ENCODE measurements at places on chromosomes 5 and 9. TPM values are rescaled to one million over a fixed set of nuclear protein-coding genes. Genes with fewer than 3 reads are reported as not detected.

- no peaks in the 10 kb centered on the region for H3K36me3 ChIP-seq
- no peak overlapping the region for H3K27ac ChIP-seq
- H3K27me3 ChIP-seq, result no peaks in the 10 kb centered on the region
- DNase-seq, result no peak
- H3K4me1 ChIP-seq, result no peaks in the 10 kb centered on the region
Observed at GRCh38 chr5:1035421-1036405, 27.1 kb downstream of the NKD2 start.

DNA sequence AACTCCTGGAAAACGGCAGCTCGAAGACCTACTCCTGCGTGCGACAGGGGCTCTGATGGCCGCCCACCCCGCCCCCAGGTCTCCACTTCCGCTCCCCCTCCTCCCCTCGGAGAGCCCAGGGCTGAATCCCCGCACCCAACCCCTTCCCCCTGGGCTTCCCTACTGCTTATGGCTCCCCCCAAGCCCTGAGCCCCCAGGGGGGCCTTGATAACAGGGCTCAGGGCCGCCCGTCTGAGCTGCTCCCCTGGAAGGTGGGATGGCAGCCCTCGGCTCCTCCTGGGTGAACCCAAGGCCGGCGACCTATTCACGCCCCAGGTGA is 30.4 kb downstream of the GLT6D1 start:
- H3K27ac ChIP-seq, result no peak overlapping the region
- H3K27me3 ChIP-seq, result no peaks in the 10 kb centered on the region
- H3K36me3 ChIP-seq, result no peaks in the 10 kb centered on the region
- no peak for DNase-seq

GRCh38 chr9:110093417-110093816 is 114.5 kb downstream of the C9orf152 start:
- H3K27ac ChIP-seq, result no peak overlapping the region
- no peak overlapping the region for H3K4me3 ChIP-seq
- no peak for DNase-seq

DNA sequence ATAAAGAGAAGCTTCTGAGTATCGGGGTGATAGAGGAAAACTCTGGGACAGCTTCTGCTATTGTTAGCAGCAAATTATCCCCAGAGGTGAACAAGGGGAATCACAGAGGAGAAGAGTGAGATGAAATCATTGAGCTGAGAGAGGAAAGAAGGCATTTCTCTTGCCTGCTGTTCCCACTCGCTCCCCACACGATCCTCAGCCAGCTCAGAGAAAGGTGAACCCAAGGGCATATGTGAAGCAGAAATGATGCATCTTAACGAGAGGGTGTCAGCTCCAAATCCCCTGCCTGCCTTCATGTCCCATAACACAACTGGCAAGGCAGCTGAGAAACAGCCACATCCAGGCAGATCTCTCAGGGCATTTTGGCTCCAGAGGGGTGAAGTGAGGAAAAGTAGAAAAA is 111.6 kb downstream of the BRINP1 start:
- DNase-seq, result no peak
- no peaks in the 10 kb centered on the region for H3K4me1 ChIP-seq
- H3K27me3 ChIP-seq, result no peaks in the 10 kb centered on the region
- H3K4me3 ChIP-seq, result no peak overlapping the region
- H3K27ac ChIP-seq, result no peak overlapping the region
- H3K36me3 ChIP-seq, result no peaks in the 10 kb centered on the region

- no peaks in the 10 kb centered on the region for H3K36me3 ChIP-seq
- H3K27me3 ChIP-seq, result no peaks in the 10 kb centered on the region
- H3K4me1 ChIP-seq, result no peaks in the 10 kb centered on the region
- H3K4me3 ChIP-seq, result no peak overlapping the region
- H3K27ac ChIP-seq, result no peak overlapping the region
Observed at GRCh38 chr9:82128011-82128696, 139.6 kb downstream of the SPATA31D1 start.

Gene ACSL6
- 0.56 TPM for total RNA-seq

GRCh38 chr5:170306381-170306831 is 8.8 kb upstream of the LCP2 start:
- H3K4me3 ChIP-seq, result no peak overlapping the region
- peak; percentile 54 for DNase-seq
- H3K27ac ChIP-seq, result peak overlapping the region; percentile 22
- peaks cover 38% of the 10 kb centered on the region for H3K4me1 ChIP-seq
- H3K27me3 ChIP-seq, result no peaks in the 10 kb centered on the region
- no peaks in the 10 kb centered on the region for H3K36me3 ChIP-seq

GRCh38 chr9:129664746-129665388 is 580 bp upstream of the PRRX2 start:
- H3K4me3 ChIP-seq, result peak overlapping the region; percentile 27
- H3K36me3 ChIP-seq, result no peaks in the 10 kb centered on the region
- DNase-seq, result no peak
- H3K4me1 ChIP-seq, result no peaks in the 10 kb centered on the region
- peaks cover 28% of the 10 kb centered on the region for H3K27me3 ChIP-seq

GRCh38 chr9:91328186-91328585 is 33.5 kb downstream of the AUH start:
- H3K4me3 ChIP-seq, result no peak overlapping the region
- no peak overlapping the region for H3K27ac ChIP-seq
- H3K4me1 ChIP-seq, result peaks cover 2% of the 10 kb centered on the region
- H3K36me3 ChIP-seq, result peaks cover 6% of the 10 kb centered on the region
- no peaks in the 10 kb centered on the region for H3K27me3 ChIP-seq

Gene AOPEP
- total RNA-seq, result 88.7 TPM

DNA sequence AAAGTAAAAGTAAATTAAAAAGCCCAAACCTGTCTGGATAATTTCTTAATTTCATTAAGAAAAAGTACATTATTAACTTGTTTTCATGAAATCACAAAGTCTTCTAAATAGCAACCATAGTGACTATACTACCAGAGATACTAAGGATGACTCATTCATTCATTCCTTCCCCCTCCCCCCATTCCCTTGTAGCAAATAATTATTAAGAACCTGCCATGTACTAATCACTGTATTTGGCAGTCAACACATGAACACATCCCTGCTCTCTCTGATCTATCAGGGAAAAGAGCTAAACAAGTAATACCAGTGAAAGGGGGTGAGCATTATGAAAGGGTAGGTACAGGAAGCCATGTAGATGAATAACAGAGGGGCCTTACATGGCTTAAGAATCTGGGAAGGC is 203.9 kb downstream of the CWC27 start:
- peaks cover 4% of the 10 kb centered on the region for H3K4me1 ChIP-seq
- DNase-seq, result peak; percentile 12
- H3K27ac ChIP-seq, result no peak overlapping the region
- H3K36me3 ChIP-seq, result no peaks in the 10 kb centered on the region
- no peaks in the 10 kb centered on the region for H3K27me3 ChIP-seq

GRCh38 chr5:158058208-158059120 is 199.5 kb upstream of the CLINT1 start:
- H3K4me1 ChIP-seq, result no peaks in the 10 kb centered on the region
- no peak overlapping the region for H3K4me3 ChIP-seq
- H3K36me3 ChIP-seq, result no peaks in the 10 kb centered on the region
- no peak overlapping the region for H3K27ac ChIP-seq
- DNase-seq, result no peak
- no peaks in the 10 kb centered on the region for H3K27me3 ChIP-seq

Gene PLAC8L1
- total RNA-seq, result not detected

GRCh38 chr5:35745660-35746059 is 111.0 kb upstream of the IL7R start:
- H3K36me3 ChIP-seq, result no peaks in the 10 kb centered on the region
- no peak overlapping the region for H3K4me3 ChIP-seq
- H3K27me3 ChIP-seq, result no peaks in the 10 kb centered on the region
- no peak overlapping the region for H3K27ac ChIP-seq

Gene LOX
- 4.6 TPM for total RNA-seq

Gene C9orf50
- total RNA-seq, result 1.8 TPM

Gene ADCY2
- 2.2 TPM for total RNA-seq

GRCh38 chr5:149037817-149038216 is 25.0 kb downstream of the SH3TC2 start:
- H3K4me3 ChIP-seq, result no peak overlapping the region
- H3K27ac ChIP-seq, result no peak overlapping the region
- no peaks in the 10 kb centered on the region for H3K4me1 ChIP-seq
- no peaks in the 10 kb centered on the region for H3K36me3 ChIP-seq

DNA sequence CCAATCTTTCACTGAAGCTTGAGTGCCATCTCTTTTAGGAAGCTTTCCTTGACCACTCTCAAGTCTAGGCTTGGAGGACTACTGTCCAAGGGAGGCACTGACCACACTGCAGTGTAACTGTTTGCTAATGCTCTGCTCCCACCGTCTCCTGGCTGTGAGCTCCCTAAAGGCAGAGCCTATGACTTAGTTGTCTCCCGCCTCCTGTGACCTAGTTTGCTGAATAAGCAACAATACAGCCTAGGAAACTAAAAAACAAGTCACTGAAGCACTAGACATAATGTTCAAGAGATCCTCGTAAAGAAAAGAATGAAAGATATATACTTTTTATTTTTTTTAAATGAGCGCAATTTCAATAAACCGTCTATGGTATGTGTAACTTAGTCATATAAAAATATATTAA is 31.4 kb downstream of the LIX1 start:
- H3K27me3 ChIP-seq, result no peaks in the 10 kb centered on the region
- H3K27ac ChIP-seq, result peak overlapping the region; percentile 87
- H3K4me3 ChIP-seq, result no peak overlapping the region
- H3K4me1 ChIP-seq, result peaks cover 67% of the 10 kb centered on the region
- DNase-seq, result no peak

GRCh38 chr5:54874337-54875021 is 110.9 kb downstream of the ESM1 start:
- H3K27me3 ChIP-seq, result no peaks in the 10 kb centered on the region
- no peaks in the 10 kb centered on the region for H3K4me1 ChIP-seq
- no peak for DNase-seq
- H3K36me3 ChIP-seq, result no peaks in the 10 kb centered on the region

- peaks cover 41% of the 10 kb centered on the region for H3K4me1 ChIP-seq
- no peak overlapping the region for H3K4me3 ChIP-seq
- peak; percentile 69 for DNase-seq
Observed at GRCh38 chr5:126921241-126922091, 108.9 kb downstream of the MARCHF3 start.

GRCh38 chr9:36450110-36450732 is 50.2 kb upstream of the RNF38 start:
- no peaks in the 10 kb centered on the region for H3K27me3 ChIP-seq
- H3K4me1 ChIP-seq, result peaks cover 21% of the 10 kb centered on the region
- DNase-seq, result peak; percentile 66

- no peak overlapping the region for H3K4me3 ChIP-seq
- H3K36me3 ChIP-seq, result no peaks in the 10 kb centered on the region
- H3K27me3 ChIP-seq, result no peaks in the 10 kb centered on the region
Observed at GRCh38 chr5:167629634-167630033, 661.8 kb upstream of the WWC1 start.

- H3K4me3 ChIP-seq, result no peak overlapping the region
- no peak for DNase-seq
- H3K36me3 ChIP-seq, result no peaks in the 10 kb centered on the region
- no peaks in the 10 kb centered on the region for H3K4me1 ChIP-seq
Observed at GRCh38 chr9:86856259-86856658, 91.0 kb downstream of the GAS1 start.

- H3K4me3 ChIP-seq, result no peak overlapping the region
- H3K27me3 ChIP-seq, result no peaks in the 10 kb centered on the region
- H3K4me1 ChIP-seq, result no peaks in the 10 kb centered on the region
- no peak for DNase-seq
Observed at GRCh38 chr5:178931846-178932760, 8.9 kb upstream of the ZNF454 start.

- H3K4me3 ChIP-seq, result no peak overlapping the region
- H3K36me3 ChIP-seq, result no peaks in the 10 kb centered on the region
- no peak for DNase-seq
- H3K27me3 ChIP-seq, result no peaks in the 10 kb centered on the region
- no peak overlapping the region for H3K27ac ChIP-seq
- H3K4me1 ChIP-seq, result no peaks in the 10 kb centered on the region
Observed at GRCh38 chr5:7372399-7372798, 23.5 kb upstream of the ADCY2 start.

- H3K4me3 ChIP-seq, result no peak overlapping the region
- no peak for DNase-seq
- H3K27me3 ChIP-seq, result no peaks in the 10 kb centered on the region
- no peak overlapping the region for H3K27ac ChIP-seq
- no peaks in the 10 kb centered on the region for H3K36me3 ChIP-seq
Observed at GRCh38 chr5:79831381-79832309, 142.0 kb downstream of the CMYA5 start.

Gene GRXCR2
- not detected for total RNA-seq

DNA sequence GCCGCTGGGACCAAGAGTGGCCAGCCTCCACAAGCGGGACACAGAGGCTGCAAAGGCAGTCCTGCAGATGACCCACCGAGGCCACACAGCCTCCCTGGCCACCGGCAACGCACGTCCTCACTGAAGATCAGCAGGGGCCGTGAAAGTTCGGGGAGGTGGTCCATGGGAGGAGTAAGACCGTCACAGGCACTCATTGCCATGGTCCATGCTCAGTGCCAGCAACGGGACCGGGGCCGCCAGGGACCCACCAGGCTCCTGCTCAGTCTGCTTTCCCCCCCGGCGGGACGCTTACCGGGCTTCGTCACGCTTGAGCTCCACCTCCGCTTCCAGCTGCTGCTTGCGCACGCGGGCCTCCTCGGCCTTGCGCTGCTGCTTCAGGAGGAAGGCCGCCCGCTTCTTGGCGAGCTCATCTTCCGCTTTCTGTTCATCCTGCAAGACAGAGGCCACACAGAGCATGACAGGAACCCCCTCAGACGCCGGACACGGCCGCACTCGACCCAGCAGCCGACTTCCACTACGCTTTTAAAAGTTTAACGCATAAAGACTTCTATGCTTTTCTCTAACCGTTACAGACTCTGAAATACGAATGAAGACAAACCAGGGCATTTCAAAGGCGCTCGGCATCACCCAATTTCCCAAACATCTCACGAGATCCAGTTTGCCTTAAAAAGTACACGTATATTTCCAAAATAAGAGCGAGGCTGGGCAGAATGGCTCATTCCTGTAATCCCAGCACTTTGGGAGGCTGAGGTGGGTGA is 88.4 kb downstream of the CAMSAP1 start:
- no peaks in the 10 kb centered on the region for H3K4me1 ChIP-seq
- no peak overlapping the region for H3K4me3 ChIP-seq
- peaks cover 75% of the 10 kb centered on the region for H3K36me3 ChIP-seq
- no peaks in the 10 kb centered on the region for H3K27me3 ChIP-seq

DNA sequence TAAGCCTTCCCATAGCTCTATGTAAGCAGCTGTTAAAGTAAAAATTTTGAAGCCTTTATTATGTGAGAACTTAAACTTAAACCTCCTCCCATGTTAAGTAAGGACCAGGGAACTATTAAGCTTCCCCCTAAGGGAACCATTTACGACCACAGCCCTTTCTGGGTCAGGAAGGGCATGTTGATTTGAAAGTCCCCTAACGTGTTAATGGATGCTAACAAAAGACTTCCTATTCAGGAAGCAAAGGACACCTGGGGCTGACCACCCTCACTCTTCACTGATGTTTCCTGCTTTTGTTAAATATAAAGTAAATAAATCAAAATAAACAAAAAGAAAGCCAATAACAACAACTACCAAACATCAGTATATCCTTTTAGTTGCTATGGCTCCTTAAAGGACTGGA is 170.6 kb upstream of the RFX3 start:
- no peak overlapping the region for H3K27ac ChIP-seq
- no peaks in the 10 kb centered on the region for H3K4me1 ChIP-seq
- no peak overlapping the region for H3K4me3 ChIP-seq
- no peak for DNase-seq
- H3K36me3 ChIP-seq, result no peaks in the 10 kb centered on the region
